ENCODE measurements at places on chromosomes 6 and 20. TPM values are rescaled to one million over a fixed set of nuclear protein-coding genes. Genes with fewer than 3 reads are reported as not detected.

BMP7 gene
- not detected for total RNA-seq

C6orf163 gene
- 2.6 TPM for total RNA-seq

APOM gene
- 0.72 TPM for total RNA-seq

FAM209B gene
- not detected for total RNA-seq

LAMP5 gene
- total RNA-seq = not detected

KHDRBS2 gene
- not detected for total RNA-seq

CYP39A1 gene
- 0.22 TPM for total RNA-seq

EPPIN gene
- total RNA-seq = not detected

ZSCAN23 gene
- total RNA-seq = 0.88 TPM

DYNLT2 gene
- 1.1 TPM for total RNA-seq

All from placental pericyte (primary cell).